CD4-positive, alpha-beta T cell treated with Interferon gamma for 1 hour (primary cell): ENCODE measurements at places on chromosomes 6 and 20.

DNA sequence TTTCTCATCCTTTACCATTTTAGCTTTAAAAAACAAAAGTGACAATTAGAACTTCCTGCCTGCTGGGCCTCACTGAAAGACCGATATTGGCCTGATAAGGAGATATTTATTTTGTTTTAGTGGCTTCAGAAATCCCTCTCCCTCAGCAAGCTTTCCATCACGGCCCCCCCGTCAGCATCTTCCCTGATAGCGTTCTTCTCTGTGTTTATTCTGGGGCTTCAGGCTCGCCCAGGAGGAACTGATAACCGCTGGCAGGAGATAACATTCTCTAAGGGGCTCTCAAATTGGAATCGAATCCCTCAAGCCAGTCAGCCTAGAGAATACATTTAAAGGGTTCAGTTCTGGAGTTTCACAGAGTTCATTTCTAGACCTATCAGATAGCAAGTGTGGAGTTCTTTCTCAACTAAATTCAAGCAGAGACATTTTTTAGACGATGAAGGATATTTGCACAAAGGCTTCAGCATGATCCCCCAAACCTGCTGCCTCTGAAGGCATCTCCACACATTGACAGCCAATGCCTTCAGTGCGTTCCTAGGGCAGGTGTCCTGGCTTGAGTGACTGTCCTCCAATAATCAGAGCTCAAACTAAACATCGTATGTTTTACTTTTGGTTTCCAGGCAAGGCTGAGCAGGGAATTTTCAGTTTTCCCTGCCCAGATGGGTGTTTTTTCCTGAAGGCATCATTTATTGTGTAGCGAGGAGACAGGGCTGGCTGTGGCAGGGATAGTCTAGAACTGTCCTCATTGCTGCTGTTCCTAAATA is 17.0 kb downstream of the PRDM1 start:
- DNase-seq, result no peak

DNA sequence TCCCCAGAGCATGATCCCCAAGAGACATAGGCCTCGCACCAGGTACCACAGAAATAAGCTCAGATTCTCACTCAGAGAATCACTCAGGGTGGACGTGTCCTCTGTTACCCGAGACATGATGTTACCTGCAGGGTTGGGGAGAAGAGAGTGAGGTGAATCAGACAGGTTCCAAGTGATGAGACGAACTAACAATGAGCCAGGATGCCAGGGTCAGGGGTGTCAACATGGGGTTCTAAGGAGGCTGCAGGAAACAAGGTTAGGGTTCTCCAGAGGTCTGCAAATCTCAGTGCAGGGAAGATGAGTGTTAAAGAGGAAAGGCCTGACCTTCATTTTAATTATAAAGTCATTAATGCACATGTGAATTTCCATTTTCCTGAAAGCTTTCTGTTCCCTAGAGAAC is 2.5 kb downstream of the TAP1 start:
- no peak for DNase-seq

DNA sequence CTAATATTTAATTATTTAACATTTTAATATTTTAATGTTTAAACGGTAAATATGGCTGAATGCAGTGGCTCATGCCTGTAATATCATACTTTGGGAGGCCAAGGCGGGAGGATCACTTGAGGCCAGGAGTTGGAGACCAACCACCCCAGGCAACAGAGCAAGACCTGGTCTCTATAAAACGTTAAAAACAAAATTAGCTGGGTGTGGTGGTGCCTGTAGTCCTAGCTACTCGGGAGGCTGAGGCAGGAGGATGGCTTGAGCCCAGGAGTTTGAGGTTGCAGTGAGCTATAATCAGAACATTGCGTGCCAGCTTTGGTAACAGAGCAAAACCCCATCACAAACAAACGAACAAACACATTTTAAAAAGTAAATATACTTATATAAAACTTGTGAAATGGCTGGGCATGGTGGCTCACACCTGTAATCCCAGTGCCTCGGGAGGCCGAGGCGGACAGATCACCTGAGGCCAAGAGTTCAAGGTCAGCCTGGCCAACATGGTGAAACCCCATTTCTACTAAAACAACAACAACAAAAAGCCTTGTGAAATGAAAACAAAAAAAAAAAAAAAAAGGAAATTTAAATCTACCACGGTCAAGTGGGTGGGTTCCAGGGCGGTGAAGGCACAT is 8.2 kb downstream of the SRXN1 start:
- DNase-seq, result no peak

- DNase-seq, result no peak
Observed at GRCh38 chr6:107079429-107079828, 35.9 kb downstream of the BEND3 start.

DNA sequence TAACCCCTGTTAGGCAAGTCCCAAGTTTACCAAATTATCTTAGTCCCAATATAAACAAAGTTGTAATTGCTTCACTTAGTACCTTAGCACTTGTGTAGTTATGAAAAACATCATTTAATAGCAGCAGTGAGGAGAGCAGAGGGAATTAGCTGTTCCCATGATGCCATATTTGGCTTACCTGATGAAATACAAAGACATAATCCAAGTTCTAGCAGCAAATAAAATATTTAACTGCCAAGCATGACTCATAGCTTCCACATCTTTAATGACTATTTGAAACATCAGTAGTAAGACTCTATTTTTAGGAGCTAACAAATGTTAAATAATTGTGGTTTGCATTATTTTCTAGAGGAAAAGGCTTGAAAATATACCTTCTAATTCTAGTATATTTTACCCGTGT is 94.0 kb upstream of the MCHR2 start:
- DNase-seq, result no peak

DNA sequence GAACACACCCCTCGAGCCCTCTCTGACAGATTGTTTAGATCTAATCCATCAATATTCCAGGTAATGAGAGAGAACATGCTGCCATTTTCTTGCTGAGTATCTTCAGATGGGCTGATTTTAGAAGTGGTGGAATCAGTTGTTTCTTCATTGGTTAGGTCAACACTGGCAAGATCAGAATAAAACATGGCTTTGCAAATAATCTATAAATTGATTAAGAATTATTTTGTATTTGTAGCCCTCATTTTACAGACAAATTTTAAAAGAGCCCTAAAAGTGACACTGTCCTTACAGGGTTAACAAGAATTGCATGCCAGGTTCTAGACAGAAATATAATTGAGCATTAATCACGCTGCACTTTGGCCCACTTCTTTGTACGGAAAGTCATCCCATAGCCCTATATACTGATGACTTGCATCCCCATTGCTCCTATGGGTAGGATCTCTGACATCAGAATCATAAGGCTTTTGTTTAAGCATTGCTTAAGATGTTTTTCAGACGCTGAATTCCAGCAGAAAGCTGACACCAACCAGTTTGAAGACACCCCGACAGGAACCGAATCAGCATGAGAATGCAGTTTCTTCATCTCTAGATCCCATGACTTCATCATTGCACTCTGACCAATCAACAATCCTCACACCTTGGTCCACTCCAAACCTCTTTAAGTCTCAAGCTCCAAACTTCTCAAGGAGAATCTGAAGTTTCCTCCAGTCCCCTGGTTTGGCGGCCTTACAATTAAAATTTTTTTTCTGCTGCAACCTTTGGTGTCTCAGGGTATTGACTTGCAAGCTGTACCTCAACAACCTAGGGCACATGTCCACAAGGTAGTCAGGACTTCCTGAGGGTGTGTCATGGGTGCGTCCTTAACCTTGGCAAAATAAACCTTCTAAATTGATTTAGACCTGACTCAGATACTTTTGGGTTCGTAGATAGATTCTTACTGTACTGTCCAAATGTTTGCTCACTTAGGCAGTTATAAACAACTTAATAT is 7.8 kb downstream of the TDP2 start:
- DNase-seq, result peak; percentile 7

- no peak for DNase-seq
Observed at GRCh38 chr6:167719920-167720319, 106.8 kb upstream of the AFDN start.

DNA sequence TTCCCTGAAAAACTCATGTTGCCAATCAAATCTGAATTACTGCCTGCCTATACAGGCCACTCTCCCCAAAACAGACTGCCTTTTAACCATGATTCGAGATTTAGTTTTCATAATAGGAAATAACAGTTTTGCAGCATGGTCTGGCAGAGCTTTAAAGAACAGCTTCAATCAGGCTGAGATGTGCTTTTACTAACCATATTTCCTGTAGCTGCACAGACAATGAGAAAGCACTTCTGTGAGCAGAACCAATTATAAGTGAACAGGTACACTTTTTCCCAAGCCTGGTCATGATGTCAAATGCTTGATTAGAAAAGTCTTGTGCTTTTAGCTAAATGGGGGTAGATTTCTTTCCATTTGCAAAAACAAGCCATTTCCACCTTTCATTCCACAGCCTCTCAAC is 108.2 kb downstream of the THEMIS start:
- no peak for DNase-seq

DNA sequence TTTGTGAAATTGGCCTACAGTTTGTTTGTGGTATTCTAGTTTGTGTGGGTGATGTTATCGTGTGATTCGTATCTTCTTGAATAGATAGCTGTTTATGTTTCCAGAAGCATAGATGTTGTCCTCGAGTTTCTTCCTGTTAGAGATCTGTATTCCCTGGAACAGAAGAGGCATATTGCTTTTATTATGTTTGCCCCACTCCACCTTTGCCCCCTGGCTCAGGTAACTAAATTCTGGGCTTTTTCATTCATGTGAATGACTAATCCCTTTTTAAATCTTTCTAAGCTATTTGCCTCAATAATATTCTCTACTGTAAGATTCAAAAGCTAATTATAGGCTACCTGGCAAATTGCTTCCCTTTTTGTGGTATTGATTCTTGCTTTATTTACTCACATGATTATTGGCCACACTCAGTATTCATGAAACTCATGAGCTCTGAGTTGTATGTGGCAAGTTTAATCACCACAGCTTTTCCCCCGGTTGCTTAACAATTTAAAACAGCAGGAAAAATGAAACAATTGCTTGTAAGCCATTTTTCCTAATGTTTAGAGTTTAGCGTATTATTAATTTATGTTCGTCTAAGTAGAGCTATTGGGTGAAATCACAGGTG is 12.6 kb downstream of the RNF217 start:
- DNase-seq, result no peak

DNA sequence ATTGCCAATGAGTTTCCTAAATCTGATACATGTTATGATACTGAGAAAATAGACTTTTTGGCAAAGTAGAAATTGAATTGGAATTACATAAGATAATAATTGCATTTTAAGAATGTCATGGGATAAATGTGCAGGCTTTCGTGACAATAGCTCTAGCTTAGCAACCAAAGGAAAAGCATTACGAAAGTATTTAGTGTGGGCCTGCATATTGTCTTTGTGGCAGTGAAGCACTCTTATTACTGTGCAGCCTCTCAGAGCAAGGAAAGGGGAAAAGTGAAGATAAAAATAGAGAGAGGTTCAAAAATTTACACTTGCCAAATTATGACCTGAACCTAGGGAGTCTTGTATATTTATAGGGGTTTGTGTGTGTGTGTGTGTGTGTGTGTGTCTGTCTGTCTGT is 12.6 kb upstream of the DEFB113 start:
- DNase-seq, result no peak

- no peak for DNase-seq
Observed at GRCh38 chr6:81900616-81901015, 148.1 kb upstream of the TENT5A start.

DNA sequence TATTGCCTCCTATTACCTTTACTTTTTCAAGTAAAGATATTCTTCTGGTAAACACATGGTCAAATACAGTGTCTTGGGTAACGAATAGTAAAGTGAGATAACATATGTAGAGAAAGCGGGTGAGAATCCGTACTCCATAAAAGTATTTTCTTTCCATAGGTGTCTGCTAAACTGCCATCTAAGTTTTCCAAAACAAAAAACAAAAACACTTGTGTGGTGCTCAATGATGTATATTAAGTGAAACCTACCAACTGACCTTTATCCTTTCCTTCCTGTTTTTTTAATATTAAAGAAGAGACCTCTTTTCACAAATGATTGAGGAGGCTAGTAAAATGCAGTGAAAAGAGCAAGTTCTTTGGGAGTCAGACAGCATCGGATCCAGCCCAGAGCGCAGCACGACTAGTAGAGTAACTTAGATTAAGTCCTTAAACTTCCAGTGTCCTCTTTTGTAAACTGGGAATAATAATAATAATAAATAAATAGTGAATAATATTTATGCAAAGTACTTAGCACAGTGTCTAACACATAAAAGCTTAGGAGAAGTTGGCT is 437 bp upstream of the CDKAL1 start:
- DNase-seq, result no peak

- no peak for DNase-seq
Observed at GRCh38 chr20:13212750-13213149, 8.3 kb upstream of the ISM1 start.

DNA sequence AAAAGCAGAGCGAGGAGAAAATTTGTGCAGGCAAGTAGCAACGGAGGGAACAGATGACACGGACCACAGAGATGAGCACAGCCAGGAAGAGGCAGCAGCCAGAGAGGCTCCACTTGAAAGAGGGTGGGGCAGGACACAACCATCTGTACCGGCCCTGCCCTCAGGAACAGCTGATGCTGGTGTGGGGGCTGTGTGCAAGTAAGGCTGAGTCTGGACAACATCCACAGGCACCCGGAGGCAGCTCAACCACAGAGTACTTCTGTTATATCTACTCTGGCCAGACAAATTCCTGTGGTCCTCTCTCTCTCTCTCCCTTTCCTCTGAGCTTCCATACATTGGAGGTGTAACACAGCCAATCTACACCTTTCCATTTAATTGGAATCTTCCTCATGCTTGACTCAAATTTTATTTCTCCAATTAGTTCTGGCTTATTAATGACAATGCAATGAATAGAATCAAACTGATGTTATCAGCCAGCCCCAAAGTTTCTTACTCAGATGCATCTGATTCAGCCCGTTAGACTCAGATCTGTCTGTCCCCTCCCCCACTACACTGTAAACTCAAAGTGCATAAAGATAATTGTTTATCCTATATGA is 24.9 kb downstream of the KIF13A start:
- DNase-seq, result no peak

DNA sequence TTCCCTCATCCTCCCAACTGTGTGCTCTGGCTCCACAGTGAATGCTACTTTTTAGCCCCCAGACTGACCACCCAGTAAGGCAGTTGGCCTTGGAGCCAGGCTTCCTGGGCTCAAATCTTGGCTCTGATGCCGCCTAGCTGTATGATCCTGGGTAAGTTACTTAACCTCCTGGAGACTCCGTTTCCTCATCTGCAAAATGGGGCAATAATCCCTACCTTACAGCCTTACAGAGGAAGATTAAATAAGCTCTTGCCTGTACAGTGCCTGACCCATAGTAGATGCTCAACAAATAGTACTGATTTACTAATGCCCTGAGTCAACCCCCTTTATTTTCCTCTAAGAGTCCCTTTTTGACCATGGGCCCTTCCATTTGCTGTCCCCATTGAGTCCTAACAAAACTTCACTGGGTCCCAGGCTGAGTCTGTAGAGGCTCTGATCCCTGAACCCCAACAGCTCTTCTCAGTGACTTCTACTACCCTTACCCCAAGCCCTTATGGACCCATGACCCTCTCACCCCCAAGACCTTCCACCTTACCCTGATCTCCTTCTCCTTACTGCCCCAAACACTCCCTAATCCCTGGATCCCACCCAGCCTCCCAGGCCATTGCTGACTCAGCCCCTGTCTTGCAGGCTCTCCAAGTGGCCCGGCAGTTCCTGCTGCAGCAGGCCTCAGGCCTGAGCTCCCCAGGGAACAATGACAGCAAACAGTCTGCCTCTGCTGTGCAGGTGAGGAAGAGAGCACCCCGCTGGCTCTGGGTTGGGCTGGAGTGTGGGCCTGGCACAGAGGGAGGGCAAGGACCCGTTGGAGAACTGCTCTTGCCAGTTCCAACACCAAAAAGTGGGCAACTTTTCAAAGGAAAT is 31.4 kb downstream of the FOXP4 start:
- no peak for DNase-seq
